ENCODE measurements at places on chromosomes 13 and 19.

- no peak overlapping the region for H3K4me3 ChIP-seq
- no peak overlapping the region for H3K27ac ChIP-seq
- DNase-seq: peak; percentile 78
- H3K27me3 ChIP-seq: no peaks in the 10 kb centered on the region
- peaks cover 2% of the 10 kb centered on the region for H3K36me3 ChIP-seq
- peaks cover 3% of the 10 kb centered on the region for H3K4me1 ChIP-seq
These were observed 7.8 kb downstream of the ANKLE1 start for GRCh38 chr19:17289489-17289888.

GRCh38 chr19:14048443-14049153 lies 13.3 kb downstream of the PALM3 start:
- peaks cover 53% of the 10 kb centered on the region for H3K36me3 ChIP-seq
- H3K27me3 ChIP-seq: no peaks in the 10 kb centered on the region
- DNase-seq: peak; percentile 87
- peaks cover 4% of the 10 kb centered on the region for H3K4me1 ChIP-seq
- peak overlapping the region; percentile 25 for H3K27ac ChIP-seq

DNA sequence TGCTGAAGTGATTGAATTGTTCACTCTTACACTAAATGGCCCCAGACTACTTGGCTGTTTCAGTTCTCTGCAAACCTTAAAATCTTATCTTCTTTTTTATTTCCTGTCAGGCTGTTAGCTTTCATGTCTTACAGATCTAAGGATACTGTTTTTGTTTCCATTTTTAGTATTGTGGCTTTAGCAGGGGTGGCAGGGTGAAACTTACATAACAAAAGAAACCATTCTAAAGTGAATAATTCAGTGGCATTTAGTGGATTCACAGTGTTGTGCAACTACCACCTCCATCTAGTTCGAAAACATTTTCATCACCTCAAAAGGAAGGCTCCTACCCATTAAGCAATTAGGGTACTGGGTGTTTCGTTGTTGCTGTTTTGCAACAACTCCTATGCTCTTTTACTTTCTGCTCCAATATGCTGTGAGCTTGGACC lies 19.8 kb downstream of the TMEM272 start:
- H3K36me3 ChIP-seq: no peaks in the 10 kb centered on the region
- DNase-seq: no peak
- peaks cover 91% of the 10 kb centered on the region for H3K4me1 ChIP-seq
- peak overlapping the region; percentile 92 for H3K27ac ChIP-seq
- H3K4me3 ChIP-seq: peak overlapping the region; percentile 69

DNA sequence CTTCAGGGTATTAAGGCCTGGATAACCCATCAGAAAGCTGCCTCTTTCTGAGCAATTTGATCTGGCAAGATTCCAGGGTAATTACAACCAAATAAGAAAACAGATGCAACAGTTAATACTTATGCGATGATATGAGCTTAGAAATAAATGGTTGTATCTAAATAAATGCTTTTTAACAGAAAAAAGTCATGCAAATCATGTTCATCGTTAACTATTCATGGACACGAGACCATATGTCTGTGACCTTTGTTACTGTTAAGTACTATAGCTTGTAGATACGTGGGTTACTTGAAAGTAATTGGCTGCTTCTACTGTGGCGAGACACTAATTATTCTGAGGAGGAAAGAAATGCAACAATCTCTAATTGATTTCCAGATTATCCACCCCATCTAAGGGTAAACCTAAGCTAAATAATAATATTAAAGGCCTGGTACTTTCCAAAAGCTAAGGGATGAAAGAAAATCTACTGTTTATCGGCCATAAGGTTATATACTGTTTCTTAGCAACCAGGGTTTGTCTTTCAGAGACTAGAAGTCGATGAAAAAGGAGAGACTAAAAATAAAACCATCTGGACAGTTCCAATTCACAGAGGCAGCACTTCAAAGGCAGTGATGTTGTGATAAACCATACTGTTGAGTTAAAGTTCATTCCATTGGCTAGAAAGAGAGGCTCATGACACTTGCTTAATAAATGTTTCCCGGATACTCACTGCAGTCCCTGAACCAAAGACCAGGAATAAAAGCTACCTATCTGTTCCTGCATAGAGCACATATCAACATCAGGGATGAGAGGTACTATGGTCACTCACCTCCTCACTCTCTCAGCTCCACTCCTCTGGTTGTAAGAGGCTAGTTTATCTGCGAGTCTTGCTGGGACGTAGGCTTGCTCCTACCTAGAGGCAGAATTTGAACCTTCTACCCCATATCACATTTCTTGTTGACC lies 1.5 kb downstream of the EPSTI1 start:
- no peaks in the 10 kb centered on the region for H3K27me3 ChIP-seq
- peak overlapping the region; percentile 99 for H3K27ac ChIP-seq
- H3K4me1 ChIP-seq: peaks cover 33% of the 10 kb centered on the region
- no peak for DNase-seq
- peak overlapping the region; percentile 84 for H3K4me3 ChIP-seq

DNA sequence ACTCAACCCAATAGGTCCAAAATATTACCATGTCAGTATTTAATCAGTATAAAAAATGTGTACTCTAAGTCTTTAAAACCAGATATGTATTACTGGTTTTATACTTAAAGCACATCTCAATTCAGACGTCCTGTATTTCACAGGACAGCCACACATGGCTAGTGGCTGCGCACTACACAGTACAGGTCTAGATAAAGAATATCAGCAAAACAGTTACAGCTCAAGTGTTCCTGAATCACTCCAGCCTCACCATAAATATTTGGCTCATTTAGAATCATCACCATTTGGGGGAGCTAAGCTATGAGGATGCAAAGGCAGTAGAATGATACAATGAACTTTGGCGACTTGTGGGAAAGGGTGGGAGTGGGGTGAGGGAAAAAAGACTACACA lies 89.0 kb downstream of the DOCK9 start:
- H3K4me3 ChIP-seq: no peak overlapping the region
- H3K4me1 ChIP-seq: peaks cover 17% of the 10 kb centered on the region
- peaks cover 34% of the 10 kb centered on the region for H3K36me3 ChIP-seq
- H3K27ac ChIP-seq: no peak overlapping the region
- H3K27me3 ChIP-seq: no peaks in the 10 kb centered on the region
- DNase-seq: no peak

DNA sequence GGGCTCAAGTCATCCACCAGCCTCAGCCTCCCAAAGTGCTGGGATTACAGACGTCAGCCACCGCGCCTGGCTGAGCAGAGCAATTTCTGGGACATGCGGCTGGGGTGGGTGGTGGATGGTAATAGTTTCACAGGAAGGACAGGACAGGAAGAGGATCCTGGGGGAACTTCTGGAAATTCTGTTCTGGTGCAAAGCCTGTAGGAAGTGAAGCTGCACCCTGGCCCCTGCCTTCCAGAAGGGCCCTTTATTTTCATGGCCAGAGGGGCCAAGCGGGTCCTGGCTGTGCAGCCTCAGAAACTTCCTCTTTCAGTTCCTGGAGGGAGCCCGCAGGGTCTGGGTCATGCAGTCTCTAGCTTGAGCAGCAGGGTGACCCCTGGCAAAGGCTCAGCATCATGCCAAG lies 15.7 kb downstream of the FEM1A start:
- no peaks in the 10 kb centered on the region for H3K27me3 ChIP-seq
- DNase-seq: no peak
- H3K36me3 ChIP-seq: no peaks in the 10 kb centered on the region
